ENCODE measurements at places on chromosomes 11 and 22.
A peak's percentile ranks its signal among the peaks of the same experiment; 100 is the strongest.

- DNase-seq, result no peak
Observed at GRCh38 chr11:124788521-124788920, 11.7 kb downstream of the MSANTD2 start.

DNA sequence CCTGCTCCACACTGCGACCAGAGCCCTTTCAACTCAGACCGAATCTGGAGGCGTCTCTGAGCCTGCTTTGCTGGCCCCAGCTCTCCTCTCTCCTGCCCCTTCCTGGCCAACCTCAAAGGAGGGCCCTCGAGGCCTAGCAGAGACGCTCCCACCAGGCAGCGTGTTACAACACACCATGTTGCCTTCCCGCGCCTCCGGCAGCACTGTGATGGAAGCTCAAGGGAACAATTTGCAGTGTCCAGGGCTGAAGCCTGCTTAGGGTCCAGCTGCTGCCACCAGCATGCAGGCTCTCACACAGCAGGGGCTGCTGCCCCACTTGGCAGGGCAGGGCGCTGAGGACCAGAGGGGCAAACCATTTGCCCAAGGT is 18.4 kb downstream of the LINC01488 start:
- no peak for DNase-seq

- no peak for DNase-seq
Observed at GRCh38 chr11:9606809-9607510, 33.5 kb downstream of the WEE1 start.

DNA sequence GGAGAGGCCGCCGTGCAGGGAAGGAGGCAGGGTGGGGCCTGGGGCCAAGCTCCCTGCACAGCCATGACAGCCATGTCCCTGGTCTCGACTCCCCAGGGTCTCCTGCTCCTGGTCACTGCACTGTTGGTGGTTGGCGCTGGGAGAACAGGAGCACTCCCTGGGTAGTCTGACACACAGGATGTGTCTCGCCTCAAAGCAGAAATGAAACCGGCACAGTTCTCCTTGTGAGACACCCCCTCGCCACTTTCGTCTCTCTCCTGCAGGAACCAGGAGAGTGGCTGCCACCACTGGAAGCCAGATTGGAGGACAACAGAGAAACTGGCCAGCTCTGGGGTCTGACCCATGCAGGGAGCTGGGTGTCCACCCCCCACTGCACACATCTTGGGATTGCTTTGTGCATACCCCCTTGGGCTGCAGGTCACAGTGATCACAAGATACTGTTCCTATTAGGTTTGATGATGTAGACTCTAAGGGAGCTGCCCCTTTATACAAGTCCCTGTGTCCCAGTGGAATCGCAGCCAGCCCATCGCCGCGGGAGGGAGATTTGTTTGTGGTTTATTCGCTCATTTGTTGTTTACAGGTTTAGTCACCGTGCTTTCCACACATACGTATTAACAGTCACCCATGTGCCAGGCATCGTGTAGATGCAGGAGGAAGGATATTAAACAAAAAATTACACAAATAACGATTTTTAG is 27.0 kb upstream of the YWHAH start:
- DNase-seq, result no peak

DNA sequence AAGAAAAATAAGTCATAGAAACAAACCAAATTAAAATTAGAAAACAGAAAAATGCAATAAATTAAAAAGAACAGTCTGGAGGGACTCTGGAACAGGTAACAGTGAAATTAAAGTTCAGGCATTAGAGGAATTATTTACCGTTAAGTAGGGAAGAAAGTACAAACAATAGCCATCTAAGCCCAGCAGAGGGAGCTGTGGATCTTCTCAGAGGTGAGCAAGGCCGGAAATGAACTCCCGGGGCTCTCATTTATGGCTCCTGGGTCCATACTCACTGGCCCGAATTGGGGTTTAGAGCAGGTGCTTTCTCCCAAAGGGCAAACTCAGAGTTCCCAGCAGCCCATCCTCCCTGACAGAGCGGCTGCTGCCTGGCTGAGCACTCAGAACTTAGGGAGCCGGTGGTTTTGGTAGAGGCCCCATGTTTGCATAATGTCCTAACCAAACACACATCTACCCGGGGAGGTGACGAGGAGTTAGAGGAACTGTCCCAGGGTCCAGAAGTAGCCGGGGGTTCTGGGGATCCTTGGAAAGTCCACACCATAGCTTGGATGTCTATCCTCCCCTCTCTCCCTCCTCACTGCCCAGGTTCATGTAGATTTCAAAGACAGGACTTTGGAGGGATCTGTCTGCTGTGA is 87.8 kb upstream of the VPREB1 start:
- peak; percentile 28 for DNase-seq

DNA sequence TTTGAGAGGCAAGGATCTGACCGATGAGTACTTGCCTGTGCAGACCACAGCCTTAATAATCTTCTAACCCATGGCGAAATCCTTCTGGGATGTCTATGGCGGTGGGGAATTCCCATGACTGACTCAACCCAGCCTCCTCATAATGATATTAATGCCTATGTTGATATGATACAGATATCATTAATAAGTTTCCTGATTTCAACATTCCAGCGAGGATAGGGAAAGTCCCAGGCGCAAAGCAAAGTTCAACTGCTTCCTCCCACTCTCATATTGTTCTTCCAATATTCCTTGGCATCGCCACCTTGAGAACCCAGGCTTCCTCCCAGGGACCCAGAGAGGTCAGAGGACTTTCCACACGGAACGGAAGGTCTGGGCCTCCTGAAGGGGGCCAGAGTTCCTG is 110.3 kb upstream of the TMEM45B start:
- no peak for DNase-seq

DNA sequence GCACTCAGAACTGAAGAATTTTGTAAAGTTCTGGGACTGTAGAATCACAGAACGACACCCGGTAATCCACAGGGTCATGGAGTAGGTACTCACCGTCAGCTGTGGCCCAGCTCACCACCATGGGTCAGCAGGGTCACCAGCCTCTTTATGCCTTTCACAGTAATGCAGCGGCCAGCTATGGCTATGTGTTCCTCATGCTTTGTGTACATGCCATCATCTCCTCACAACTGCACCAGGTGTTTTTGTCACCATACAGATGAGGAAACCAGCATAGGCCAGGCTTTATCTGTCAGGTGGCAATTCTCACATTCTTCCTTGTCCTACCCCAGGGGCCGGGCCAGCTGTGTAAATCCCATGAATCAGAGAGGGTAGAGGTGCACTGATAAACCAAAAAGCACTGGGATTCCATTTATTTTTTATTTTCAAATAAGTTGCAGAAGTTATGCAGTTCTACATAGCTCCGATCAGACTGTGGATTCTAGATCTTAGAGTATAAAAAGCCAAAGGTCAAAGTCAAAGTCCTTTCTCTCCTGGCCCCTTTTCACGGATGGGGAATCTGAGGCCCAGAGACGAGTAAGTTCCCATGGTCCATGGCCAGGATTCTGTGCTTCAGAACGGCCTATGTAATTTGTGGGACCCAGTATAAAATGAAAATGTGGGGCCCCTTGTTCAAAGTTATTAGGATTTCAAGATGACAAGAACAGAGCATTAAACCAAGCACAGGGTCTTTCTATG is 17.5 kb downstream of the TSKU start:
- no peak for DNase-seq

DNA sequence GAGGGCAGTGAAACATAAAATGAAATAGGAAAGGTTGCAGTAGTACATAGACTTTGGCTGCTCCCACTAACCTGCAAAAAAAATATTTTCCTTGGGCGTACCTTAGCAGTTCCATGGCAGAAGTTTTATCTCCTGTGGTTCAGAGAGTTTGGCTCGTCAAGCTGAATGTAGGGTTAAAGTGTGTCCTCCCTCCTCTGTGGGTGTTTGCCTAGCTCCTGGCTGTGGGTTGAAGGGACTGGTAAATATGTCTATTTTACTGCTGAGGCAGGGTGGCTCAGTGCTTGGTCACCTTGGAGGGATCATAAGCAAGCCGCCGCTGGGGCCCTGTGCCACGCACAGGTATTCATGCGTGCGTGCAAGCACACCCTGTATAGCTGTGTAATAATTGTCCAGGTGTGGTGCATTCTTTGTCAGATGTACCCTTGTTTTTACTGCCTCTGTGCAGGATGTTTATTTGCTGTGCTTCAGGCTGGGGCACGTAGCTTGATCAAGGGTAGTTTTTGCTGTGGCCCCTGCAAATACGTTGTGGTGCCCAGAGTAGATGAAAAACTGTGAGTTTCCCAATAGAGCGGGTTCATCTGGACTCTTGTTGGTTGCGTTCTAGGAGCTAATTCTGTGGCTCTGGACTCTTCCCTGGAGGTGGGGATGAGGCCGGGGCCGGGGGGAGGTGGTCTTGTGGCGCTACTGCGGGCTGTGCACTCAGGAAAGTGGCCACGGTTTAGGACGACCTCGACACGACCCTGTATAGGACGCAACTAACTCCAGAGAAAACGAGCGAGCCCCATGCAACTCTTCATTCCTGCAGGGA is 732 bp upstream of the SORL1 start:
- DNase-seq, result no peak

DNA sequence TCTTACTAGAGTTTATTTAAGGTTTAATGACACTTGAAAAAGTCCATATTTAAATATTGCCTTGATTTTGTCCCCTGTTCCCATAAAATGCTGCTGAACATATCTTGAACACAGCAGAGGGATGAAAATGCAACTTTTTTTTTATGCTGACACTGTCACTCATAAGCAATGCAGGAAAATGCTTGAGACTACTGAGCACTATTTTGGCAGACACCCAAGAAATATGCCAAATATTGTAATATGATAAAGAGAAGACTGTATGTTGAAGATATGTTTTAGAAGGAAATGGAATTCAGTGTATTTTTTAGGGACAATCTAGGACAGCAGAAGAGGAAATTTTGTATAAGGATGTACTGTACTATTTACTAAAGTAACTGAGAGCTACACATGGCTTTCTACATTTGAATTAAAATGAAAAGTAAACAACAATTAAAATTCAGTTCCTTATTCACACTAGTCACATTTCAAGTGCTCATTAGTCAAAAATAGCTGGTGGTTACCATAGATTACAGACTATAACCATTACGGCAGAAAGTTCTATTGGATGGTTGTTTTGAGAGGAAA is 58.6 kb downstream of the LRRC4C start:
- no peak for DNase-seq

GRCh38 chr11:44008698-44009097 is 39.1 kb upstream of the ACCSL start:
- no peak for DNase-seq

DNA sequence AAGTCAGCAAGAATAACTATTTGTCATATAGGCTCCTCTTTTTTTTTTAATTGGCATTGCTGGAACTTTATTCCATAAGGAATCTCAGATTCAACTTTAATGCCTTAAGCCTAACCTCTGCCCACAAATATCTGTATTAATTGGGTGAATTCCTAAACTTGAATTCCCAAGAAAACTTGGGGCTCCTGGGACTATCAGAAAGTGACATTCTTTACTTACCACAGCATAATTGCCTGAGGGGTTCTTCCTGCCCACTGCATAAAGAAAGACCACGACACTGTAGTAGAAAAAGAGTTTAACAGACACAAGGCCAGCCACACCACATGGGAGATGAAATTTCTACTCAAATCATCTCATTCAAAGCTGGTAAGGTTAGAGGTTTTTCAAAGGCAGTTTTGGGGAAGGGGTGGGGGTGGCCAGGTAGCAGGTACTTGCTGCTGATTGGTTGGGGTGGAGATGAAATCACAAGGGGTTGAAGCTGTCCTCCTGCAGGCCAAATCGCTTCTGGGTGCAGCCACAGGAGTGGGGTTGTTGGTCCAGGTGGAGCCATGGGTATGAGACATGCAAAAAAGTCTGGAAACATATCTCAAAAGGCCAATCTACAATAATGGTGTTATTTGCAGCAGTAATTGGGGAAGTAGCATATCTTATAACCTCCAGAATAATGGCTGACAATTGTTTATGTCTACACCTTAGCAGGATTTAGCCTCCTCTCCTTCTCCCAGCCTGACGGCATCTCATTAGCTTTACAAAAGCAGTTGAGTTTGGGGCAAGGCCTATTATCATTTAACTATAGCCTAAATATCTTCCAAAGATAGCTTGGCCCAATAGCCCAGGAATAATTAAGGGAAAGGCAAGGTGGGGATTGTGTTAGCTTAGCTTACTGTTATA is 4.8 kb upstream of the NLRP10 start:
- DNase-seq, result no peak

DNA sequence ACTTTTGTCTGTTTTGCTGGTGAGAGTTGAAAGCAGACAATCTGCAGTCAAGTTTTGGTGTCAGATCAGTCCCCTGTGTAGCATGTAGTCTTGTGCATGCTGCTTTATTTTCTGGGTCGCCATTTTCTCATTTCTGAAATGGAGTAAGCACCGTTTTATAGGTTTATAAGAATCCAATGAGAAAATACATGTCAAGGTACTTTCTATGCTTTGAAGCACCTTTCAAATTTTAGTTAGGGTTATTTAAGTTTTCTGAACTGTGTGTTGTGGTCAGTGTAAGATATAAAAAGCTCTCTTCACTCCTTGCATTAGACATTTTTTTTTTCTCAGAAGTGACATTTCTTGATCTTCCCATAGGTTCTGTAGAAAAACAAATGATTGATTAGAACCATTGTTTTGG is 283.2 kb downstream of the ETS1 start:
- no peak for DNase-seq

GRCh38 chr22:26953012-26953883 is 295.9 kb downstream of the MIAT start:
- DNase-seq, result no peak

DNA sequence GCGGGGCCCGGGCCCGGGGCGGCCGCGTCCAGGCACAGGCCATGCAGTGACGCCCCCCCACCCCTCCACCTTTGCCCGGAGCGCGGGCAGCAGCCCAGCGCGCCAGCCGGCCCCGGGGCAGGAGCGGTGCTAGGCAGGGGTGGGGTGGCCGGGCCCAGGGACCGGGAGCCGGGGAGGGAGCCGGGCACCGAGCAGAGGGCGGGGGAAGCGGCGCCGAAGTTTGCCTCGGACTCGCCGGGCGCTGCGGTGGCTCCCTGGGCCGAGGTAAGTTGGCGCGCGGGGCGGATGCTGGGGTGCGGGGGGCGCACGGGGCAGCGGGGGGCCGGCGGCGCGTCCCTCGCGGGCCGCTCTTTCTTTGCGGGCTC is 332 bp downstream of the TEAD1 start:
- DNase-seq, result no peak

- DNase-seq, result no peak
Observed at GRCh38 chr11:47272706-47273105, 2.8 kb downstream of the MADD start.

DNA sequence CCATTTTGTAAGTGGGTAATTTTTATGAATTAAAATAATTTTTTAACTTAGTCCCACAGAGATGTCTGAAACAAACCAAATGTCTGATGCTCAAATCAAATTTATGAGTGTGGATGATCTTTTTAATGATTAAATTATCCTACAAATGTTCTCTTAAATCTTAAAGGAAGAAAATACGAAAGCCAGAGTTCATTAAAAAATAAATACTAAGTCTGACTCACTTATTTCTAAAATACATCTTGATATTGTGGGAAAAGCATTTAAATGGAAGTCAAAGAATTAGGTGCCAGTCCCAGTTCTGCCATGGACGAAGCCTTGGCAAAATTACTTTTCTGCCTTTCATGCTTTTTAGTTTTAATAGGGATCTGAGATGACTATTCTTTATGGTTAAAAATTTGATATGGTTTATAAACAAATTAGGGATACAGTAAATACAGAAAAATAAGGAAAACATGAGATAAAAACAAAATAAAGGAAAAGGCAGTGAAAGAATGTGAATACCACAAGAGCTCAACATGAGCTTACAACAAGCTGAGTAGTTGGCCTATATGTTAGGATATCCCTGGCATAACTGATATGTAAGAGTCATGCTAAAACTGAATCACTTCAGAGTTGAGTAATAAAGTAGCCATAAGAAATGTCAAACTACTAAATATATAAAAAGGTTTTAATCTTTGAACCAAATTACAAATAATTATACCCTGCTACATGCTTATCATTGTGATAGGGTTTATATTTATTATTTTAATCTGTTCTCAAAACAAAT is 9.2 kb downstream of the CCDC34 start:
- no peak for DNase-seq
